ENCODE measurements at places on chromosomes 6 and 20. TPM values are rescaled to one million over a fixed set of nuclear protein-coding genes. Genes with fewer than 3 reads are reported as not detected.

GRCh38 chr6:22754061-22754460 is 184.7 kb downstream of the HDGFL1 start:
- no peak for DNase-seq

GRCh38 chr20:42074944-42075343 is 456.8 kb upstream of the CHD6 start:
- DNase-seq: no peak

- no peak for DNase-seq
These were observed 381.8 kb downstream of the CDKAL1 start for GRCh38 chr6:20916086-20916485.

GRCh38 chr20:31869942-31870725 is at the start of the genes DUSP15 and TTLL9:
Gene DUSP15 (minus strand): TSS chr20:31870527. CDS start chr20:31870337, 190 bp downstream.
Gene TTLL9 (plus strand): TSS chr20:31870634. CDS start chr20:31871127, 493 bp downstream.
- DNase-seq: peak; percentile 52

GRCh38 chr6:136739501-136739900 is 52.8 kb downstream of the MAP3K5 start:
- no peak for DNase-seq

DNA sequence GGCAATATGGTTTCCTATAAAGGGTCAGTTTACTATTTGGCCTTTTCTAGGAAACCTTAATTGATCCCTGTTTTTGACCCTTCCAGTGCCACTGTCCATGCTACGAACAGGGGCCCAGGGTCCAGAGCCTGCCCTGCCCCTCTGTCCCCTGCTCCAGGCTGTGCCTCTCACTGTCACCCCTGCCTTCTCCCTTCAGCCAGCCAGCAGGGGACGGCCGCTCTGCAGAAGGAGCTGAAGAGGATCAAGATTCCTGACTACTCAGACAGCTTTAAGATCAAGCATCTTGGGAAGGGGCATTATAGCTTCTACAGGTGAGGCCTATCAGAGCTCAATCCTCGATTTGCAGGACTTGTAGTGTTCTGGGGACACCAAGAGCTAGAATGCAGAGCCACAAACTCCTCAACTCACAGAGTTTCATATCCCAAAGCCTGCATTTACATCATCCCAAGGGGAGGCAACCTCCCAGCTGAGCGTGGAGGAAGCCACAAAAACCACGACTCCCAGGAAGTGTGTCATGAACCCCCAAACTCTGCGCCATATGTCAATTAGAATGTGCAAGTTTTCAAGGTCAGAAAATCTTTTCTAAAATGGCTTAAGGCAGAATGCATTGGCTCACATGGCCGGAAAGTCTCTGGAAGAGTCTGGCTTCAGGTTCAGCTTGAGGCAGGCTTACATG is 3.6 kb downstream of the BPI start:
- DNase-seq: no peak

GRCh38 chr6:31621320-31621939 is 915 bp downstream of the PRRC2A start:
- no peak for DNase-seq

- DNase-seq: no peak
These were observed 60.9 kb upstream of the CD93 start for GRCh38 chr20:23146857-23147637.

- no peak for DNase-seq
These were observed 32.5 kb downstream of the SUN5 start for GRCh38 chr20:32971703-32972161.

The SYTL3 gene
- 0.77 TPM for total RNA-seq

The SLC22A3 gene
- 0.18 TPM for total RNA-seq

The CDH4 gene
- total RNA-seq: 0.23 TPM
